ENCODE measurements at places on chromosomes 2 and 18. TPM values are rescaled to one million over a fixed set of nuclear protein-coding genes. Genes with fewer than 3 reads are reported as not detected.

CFLAR gene
- total RNA-seq = 263 TPM

ADD2 gene
- total RNA-seq = under 0.01 TPM

- no peak overlapping the region for H3K4me3 ChIP-seq
- no peak overlapping the region for H3K27ac ChIP-seq
- no peak for DNase-seq
- no peaks in the 10 kb centered on the region for H3K4me1 ChIP-seq
These were observed 57.3 kb downstream of the POLR1A start for GRCh38 chr2:86048383-86048701.

KCNG2 gene
- 1.1 TPM for total RNA-seq

- H3K36me3 ChIP-seq = no peaks in the 10 kb centered on the region
- H3K4me1 ChIP-seq = no peaks in the 10 kb centered on the region
- H3K27me3 ChIP-seq = no peaks in the 10 kb centered on the region
- H3K27ac ChIP-seq = no peak overlapping the region
- DNase-seq = no peak
- H3K4me3 ChIP-seq = no peak overlapping the region
These were observed 66.5 kb downstream of the RIT2 start for GRCh38 chr18:43049021-43049420.

- no peaks in the 10 kb centered on the region for H3K27me3 ChIP-seq
- no peaks in the 10 kb centered on the region for H3K36me3 ChIP-seq
- no peak for DNase-seq
- peaks cover 34% of the 10 kb centered on the region for H3K4me1 ChIP-seq
These were observed 17.1 kb downstream of the PRKD3 start for GRCh38 chr2:37307500-37307899.

GRCh38 chr2:203242518-203242917 is 3.7 kb downstream of the CYP20A1 start:
- peaks cover 16% of the 10 kb centered on the region for H3K4me1 ChIP-seq
- H3K27ac ChIP-seq = no peak overlapping the region
- no peak for DNase-seq
- H3K36me3 ChIP-seq = peaks cover 9% of the 10 kb centered on the region
- no peak overlapping the region for H3K4me3 ChIP-seq
- H3K27me3 ChIP-seq = no peaks in the 10 kb centered on the region

PAIP2B gene
- 7.3 TPM for total RNA-seq

PROC gene
- not detected for total RNA-seq

SGPP2 gene
- 26.4 TPM for total RNA-seq

- DNase-seq = no peak
- H3K27ac ChIP-seq = no peak overlapping the region
- no peaks in the 10 kb centered on the region for H3K27me3 ChIP-seq
- no peak overlapping the region for H3K4me3 ChIP-seq
- H3K36me3 ChIP-seq = no peaks in the 10 kb centered on the region
These were observed 128.9 kb upstream of the ASB18 start for GRCh38 chr2:236393101-236393500.

RAB27B gene
- total RNA-seq = 7.3 TPM

- H3K27ac ChIP-seq = no peak overlapping the region
- no peak overlapping the region for H3K4me3 ChIP-seq
- H3K27me3 ChIP-seq = no peaks in the 10 kb centered on the region
These were observed 172.3 kb downstream of the UBE2E3 start for GRCh38 chr2:181152701-181153100.

- peaks cover 19% of the 10 kb centered on the region for H3K36me3 ChIP-seq
- DNase-seq = no peak
- H3K4me1 ChIP-seq = no peaks in the 10 kb centered on the region
- no peak overlapping the region for H3K4me3 ChIP-seq
- no peaks in the 10 kb centered on the region for H3K27me3 ChIP-seq
- no peak overlapping the region for H3K27ac ChIP-seq
These were observed 74.6 kb downstream of the TTC27 start for GRCh38 chr2:32702303-32703064.

DNA sequence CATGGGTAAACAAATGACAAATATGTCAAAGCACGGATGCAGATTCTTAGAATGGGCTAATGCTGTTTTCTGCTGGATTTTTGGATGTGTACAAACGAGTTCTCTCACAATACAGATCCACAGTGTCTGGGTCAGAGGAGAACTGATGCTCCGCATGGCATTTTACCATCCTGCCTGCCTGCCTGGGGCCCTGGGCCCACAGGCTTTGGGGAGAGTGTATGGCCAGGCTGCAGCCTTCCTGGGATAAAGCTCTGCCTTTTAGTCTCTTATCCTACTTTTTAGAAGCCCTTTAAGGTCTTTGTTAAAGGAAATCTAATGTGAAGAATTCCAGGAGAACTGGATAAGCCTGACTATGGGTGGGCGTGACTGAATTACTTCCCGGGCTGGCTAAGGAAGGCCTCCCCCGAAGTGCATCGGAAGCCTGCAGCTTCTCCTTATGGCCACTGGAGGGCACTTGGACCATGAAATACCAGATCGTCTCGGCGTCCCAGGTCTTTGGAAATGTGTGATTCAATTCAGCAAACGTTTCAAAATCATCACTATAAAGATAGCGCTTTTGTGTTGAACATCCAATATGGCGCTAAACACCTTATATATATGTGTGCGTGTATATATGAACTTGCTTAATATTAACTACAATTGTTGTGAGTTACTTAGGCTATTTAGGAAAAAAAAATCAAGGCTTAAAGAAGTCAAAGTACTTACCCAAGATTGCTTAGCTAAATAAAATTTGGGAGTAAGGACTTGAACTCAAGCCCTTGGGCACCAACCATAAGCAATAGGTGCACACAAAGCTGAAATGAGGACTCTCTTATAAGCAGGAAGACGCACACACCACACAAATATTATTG is 15.2 kb upstream of the DNPEP start:
- H3K27me3 ChIP-seq = no peaks in the 10 kb centered on the region
- H3K27ac ChIP-seq = no peak overlapping the region
- DNase-seq = no peak
- no peak overlapping the region for H3K4me3 ChIP-seq

DNA sequence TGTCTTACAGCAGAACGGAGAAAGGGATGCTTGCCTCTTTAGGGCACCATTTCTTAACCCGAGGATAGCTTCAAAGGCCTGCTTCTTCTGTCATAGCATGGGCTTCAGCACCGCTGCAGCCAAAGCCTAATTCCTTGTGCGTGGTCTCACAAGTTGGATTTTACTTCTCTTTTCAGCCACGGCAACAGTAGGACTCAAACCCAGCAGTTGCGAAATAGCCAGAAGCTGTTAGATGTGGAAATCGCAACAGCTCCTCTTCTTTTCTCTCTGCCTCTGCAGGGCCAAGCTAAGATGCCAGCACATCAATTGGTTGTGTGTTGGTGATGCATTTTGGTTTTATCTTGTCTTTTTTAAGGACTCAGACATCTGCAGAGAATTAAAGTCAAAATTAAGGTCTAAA is 3.1 kb downstream of the NRXN1 start:
- H3K4me3 ChIP-seq = no peak overlapping the region
- no peaks in the 10 kb centered on the region for H3K27me3 ChIP-seq
- H3K36me3 ChIP-seq = no peaks in the 10 kb centered on the region

RAD51AP2 gene
- total RNA-seq = not detected

DNA sequence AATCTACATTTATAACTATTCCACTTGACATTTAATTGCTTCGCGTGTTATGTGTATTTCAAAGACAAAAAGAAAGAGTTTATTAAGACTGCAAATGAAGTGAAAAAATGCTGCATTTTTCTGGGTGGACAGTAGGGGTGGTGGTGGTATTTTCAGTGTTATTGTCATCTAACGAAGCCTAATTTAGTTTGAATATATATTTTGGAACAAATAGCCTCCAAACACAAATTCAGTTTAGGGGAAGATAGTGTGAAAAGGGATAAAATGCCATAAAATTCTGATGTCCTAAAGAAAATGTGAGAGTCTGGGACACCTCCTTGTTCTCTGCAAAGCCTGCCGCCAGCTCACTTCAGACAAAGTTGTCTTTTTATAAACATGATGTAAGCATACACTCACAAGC is 425.1 kb downstream of the NRXN1 start:
- H3K27ac ChIP-seq = no peak overlapping the region
- no peak for DNase-seq
- no peaks in the 10 kb centered on the region for H3K27me3 ChIP-seq

IL1R1 gene
- total RNA-seq = 60.0 TPM

DNA sequence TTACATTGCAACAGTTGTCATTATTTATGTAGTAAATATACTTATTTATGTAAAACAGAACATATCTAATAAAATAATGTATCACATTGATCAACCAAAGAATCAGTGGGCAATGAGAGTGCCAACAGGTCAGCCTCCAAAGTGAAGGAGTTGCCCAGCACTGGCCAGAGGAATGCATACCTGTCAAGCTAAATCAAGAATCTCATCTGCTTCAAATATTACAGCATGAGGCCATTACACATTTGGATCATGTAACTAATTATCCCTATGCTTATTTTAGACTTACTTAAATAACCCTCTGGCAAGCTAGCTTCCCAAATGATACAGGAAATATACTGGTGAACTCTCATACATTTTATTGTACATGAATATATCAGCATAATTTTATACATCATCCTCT is 1211.7 kb upstream of the ACVR2A start:
- no peaks in the 10 kb centered on the region for H3K36me3 ChIP-seq
- no peaks in the 10 kb centered on the region for H3K27me3 ChIP-seq
- no peak for DNase-seq
- no peak overlapping the region for H3K4me3 ChIP-seq
- H3K4me1 ChIP-seq = no peaks in the 10 kb centered on the region

- H3K27ac ChIP-seq = no peak overlapping the region
- H3K36me3 ChIP-seq = no peaks in the 10 kb centered on the region
- no peaks in the 10 kb centered on the region for H3K27me3 ChIP-seq
- DNase-seq = no peak
These were observed 60.1 kb upstream of the SKOR2 start for GRCh38 chr18:47311585-47311984.

DNA sequence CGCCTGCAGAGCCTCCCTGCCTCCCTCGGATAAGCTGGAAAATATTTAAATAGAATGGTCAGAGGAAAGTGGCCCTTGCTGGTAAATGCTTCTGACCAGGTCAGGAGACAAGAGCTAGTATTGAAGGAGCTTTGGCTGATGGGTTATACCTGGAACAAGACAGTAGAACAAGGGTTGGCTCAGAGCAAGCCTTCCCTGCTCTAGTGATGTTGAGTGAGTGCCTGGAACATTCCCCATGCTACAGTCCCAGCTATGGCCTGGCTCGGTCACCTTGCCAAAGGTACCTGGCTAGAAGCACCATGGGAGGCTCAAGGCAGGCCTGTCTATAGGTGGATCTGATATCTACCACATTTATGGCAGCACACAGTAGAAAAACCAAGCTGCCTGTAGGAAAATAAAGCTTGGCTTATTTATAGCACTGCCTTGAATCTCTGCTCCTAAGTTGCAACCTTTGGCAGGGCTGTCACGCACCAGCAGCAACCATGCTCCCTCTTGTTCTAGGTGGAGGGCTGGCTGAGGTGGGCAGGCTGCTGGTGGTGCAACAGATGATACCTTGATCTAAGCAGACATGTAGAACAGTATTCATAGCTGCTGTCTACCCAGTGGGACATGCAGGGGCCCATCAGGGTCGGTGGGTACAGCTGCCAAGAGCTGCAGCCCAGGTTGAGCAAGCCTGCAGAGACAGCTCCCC is 66.7 kb upstream of the BCL2L11 start:
- no peaks in the 10 kb centered on the region for H3K36me3 ChIP-seq
- H3K4me3 ChIP-seq = no peak overlapping the region
- no peak overlapping the region for H3K27ac ChIP-seq
- no peaks in the 10 kb centered on the region for H3K4me1 ChIP-seq
- H3K27me3 ChIP-seq = no peaks in the 10 kb centered on the region
- no peak for DNase-seq

DNA sequence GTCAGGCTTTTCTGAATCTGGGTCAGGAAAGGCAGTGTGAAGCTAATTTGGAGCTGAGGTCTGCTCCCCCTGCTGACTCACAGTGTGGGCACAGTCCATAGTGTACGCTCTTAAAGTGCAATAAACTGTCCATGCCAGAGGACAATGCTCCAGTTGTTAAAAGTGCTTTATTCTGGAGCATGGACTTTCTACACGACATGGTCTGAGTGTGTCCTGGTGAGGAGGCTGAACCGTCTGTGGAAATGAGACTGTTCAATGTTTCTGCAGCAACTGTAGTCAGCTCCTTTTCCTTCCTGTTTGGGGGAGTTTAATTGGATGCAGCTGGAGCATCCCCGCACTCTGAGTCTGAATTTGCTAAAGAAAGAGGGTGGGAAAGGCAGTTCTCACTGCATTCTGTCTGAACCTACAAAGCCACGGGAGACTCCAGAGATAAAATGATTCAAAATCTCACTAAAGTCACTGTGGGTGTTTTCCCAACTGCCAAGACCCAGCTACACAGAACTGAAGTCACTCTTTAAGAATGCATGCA is 110.2 kb upstream of the TRIB2 start:
- H3K27ac ChIP-seq = no peak overlapping the region
- no peaks in the 10 kb centered on the region for H3K36me3 ChIP-seq
- H3K4me1 ChIP-seq = peaks cover 4% of the 10 kb centered on the region
- H3K27me3 ChIP-seq = no peaks in the 10 kb centered on the region

DNA sequence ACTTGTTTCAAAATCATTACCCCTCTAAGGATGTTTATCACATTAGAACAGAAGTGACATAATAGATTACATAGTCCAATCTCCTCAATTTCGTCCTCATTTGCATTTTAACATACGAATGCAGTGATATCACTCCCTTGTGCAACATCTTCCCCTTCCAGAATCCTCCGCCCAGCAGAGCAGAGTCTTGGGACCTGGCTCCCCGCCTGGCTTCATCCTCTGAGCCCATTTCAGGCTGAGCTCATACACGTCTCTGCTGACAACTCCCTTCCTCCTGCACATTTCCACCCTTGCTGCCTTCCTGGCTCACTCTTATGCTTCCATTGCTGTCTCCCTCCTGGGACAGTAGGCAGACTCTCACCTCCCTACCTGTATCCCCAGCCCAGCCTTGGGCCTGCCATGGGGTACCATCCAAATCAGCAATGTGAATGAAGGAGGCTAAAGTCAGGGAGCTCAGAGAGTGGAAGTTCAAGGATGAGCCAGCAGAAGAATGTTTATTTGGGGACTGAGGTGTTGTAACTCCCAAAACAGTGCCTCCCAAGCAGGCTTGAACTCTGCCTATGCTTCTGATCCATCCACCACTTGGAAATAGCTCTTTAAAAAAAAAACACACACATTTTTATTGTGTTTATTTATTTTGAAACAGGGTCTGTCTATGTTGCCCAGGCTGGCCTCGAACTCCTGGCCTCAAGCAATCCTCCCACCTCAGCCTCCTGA is 165.2 kb downstream of the TMEM200C start:
- no peaks in the 10 kb centered on the region for H3K36me3 ChIP-seq
- DNase-seq = no peak
- no peaks in the 10 kb centered on the region for H3K27me3 ChIP-seq
- H3K27ac ChIP-seq = no peak overlapping the region
- H3K4me3 ChIP-seq = no peak overlapping the region
- H3K4me1 ChIP-seq = no peaks in the 10 kb centered on the region

DNA sequence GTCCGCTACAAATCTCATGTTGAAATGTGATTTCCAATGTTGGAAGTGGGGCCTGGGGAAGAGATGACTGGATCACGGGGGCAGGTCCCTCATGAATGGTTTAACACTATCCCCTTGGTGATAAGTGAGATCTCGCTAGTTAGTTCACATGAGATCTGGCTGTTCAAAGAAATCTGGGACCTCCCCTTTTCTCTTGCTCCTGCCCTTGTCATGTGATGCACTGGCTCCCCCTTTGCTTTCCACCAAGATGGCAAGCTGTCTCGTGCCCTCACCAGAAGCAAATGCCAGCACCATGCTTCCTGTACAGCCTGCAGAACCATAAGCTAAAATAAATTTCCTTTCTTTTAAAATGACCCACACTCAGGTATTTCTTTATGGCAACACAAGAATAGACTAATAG is 57.3 kb upstream of the C2orf15 start:
- no peak overlapping the region for H3K4me3 ChIP-seq
- no peak for DNase-seq
- no peaks in the 10 kb centered on the region for H3K36me3 ChIP-seq
- H3K4me1 ChIP-seq = no peaks in the 10 kb centered on the region
- no peak overlapping the region for H3K27ac ChIP-seq
- H3K27me3 ChIP-seq = no peaks in the 10 kb centered on the region
